ENCODE measurements at places on chromosomes 2 and 18.

DNA sequence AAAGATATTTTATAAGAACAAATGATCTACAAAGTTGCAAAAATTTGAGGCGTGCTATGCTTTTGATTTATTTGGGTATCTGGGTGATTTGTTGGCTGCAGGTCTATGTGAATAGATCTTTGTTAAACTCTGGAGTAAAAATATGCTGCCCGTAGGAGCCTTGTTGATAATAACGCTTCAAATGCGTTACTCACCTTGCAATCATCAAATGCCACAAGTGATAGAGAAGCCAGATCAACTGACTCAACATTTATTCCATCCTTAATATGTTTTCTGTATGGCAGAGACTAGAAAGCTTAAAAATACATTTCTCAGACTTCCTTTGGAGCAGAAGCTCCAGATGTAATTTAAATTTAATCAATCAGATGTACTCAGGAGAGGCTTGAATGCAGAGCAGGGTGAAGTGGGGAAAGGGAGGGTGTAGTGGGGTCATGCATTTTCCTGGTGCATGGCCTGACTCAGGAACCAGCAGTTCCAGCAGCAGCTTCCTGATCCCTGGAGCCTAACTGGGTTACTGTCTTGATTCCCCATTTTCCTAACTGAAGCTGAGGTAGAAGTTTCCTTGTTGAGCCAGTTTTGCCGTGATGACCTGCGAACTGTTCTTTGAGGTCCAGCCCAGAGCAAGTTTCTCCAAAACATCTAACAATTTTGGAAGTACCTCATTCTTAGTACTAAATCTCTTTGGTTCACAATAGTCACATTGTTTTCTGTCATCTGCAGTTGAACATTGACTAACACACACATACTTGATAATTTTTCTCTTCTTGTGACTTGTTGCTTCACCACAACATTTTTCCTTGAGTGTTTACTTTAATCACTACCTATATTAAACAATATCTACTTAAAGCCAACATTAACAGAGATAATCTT, 284.7 kb upstream of the CWC22 start:
- no peak for DNase-seq

DNA sequence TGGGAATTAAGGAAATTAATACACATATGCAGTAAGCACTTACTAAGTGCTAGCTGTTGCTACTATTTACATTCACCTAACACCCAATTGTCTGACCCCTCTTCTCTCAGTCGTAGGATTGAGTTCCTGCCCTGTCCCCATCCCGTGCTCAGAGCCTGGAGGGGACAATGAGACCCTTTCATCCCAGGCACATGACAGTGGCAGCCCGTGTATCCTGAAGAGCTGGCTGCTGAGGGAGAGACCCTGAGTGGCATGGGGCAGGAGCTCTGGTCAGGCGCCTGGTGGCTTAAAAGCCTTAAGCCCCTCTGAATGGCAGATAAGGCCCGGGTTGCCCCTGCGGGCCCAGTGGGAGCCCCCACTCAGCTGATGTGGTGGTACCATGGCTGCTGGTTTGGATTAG, 99.0 kb downstream of the DYSF start:
- DNase-seq, result no peak

DNA sequence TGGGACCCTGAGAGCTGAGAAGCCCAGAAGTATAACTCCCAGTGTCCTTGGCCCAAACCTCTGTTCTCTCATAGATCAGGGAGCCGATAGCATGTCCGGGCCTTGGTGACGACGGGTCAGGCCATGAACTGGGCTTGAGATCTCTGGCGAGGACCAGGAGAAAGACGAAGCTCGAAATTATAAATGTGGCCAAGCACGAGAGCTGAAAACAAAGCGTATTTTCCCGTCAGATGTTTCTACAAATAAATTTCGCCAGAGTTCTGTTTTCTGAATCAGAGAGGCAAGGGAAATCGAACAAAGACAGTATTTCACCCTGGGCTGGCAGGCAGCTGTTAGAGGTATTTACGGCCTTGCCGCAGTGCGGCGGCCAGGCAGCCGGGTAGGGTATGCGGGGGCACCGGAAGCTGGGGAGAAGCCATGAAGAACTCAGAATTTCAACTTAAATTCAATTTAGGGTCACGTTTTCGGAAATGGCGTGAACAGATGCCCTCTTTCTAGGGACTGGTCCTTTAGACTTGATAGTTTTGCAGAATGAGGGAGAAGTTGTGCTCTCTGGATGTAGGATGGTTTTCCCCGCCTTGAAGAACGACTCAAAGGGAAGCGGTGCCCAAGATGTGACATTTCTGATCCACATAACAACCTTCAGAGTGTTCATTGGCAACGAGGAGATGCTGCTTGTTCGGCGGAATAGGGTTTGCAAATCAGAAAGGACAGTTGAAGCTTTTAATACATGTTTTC, 9.6 kb downstream of the HOXD8 start:
- DNase-seq, result no peak

DNA sequence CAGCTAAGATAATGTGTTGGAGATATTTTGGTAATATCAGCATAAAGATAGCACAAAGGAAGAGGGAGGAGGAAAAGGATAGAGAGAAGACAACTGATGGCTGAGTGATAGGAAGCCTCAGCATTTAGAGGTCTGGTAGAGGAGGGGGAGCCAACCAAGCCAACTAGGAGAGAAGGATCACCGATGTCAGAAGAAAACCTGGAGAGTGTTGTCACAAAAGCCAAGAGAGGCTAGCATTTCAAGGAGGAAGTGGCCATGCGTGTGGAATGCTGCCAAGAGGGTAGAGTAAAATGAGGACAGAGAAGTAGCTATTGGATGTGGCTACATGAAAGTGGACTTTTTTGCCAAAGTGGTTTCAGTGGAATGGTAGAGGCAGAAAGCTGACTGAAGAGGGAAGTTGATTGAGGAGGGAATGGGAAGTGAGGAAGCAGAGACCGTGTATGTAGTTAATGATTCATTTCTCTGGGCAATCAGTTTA, 34.3 kb downstream of the LCLAT1 start:
- DNase-seq, result no peak

GRCh38 chr2:135546436-135546835, 15.2 kb downstream of the R3HDM1 start:
- DNase-seq, result no peak
